ENCODE measurements at places on chromosomes 7 and 10.

- DNase-seq, result no peak
Measured at GRCh38 chr7:30910411-30911073, 1.1 kb upstream of the AQP1 start.

- DNase-seq, result no peak
Measured at GRCh38 chr10:8017277-8017676, 37.2 kb upstream of the GATA3 start.

DNA sequence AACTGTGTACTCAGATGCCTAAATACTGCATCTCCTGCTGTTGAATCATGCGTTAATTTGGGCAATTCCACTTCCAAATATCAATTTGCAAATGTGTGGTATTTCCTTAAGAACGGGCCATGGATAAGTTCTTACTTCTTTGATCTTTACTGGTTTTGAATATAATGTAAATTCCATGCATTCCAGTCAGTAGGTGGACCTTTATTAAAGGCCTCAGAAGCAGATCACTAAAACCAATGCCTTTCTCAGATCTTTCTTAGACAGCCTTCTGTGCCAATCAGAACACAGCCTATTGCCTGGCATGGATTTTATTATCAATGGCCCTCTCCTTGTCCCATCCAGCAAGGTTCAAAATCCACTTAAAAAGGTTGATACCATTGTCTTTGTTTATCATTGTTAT, 21.5 kb upstream of the POM121L12 start:
- no peak for DNase-seq

DNA sequence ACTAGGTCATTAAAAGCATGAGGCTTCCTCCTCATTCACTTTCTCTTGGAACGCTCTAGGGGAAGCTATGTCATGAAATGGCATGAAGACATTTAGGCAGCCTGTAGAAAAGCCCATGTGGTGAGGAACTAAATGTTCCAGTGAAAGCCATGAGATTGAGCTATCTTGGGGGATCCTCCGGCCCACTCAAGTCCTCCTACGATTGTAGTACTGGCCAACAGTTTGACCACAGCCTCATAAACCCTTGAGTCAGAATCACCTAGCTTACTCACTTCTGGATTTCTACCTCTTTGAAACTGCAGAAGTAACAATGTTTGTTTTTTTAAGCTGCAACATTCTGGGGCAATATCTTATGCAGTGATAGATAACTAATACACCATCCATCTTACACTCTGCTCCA, 605.1 kb downstream of the SORCS1 start:
- DNase-seq, result no peak

- DNase-seq, result no peak
Measured at GRCh38 chr10:21823617-21824016, 179.9 kb downstream of the DNAJC1 start.

GRCh38 chr10:37789590-37789989, 67.8 kb downstream of the ZNF248 start:
- DNase-seq, result no peak
